ENCODE measurements at places on chromosomes 16 and 17. TPM values are rescaled to one million over a fixed set of nuclear protein-coding genes. Genes with fewer than 3 reads are reported as not detected.

DNA sequence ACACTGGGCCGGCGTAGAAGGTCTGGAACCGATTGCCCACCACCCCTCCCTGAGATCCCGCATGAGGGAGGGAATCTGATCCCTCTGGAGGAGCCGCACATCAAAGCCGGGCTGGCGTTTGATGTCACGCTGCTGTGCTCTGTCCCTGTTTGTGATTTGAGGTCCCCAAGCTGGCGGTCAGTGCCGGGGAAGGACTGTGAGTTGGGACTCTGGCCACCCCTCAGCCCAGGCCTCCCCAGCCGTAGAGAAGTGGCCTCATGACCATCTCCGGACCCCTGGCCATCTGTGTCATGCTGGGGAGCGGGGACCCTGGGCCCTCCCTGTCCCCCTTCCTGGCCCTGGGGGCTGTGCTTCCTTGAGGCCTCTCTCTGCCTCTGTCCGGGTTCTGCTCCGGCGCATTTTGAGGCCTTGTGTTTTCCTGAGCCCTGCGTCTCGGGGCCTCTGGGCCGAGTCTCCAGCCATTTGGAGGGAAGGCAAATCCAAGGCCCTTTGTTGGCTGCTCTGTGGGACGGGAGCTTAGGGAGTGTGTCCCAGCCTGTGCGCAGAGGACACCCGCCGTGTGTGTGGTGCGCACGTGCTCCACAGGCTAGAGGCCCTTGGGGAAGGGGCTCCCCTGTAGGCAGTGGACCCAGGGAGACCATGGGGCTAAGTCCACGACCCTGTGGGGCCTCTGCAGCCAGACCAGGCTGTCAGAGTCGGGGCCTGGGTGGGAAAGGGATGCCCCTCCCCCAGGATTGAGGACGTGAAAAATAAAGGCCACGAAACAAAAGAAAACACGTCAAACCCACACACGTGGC lies 15.1 kb downstream of the ASPSCR1 start:
- DNase-seq, result no peak

DNA sequence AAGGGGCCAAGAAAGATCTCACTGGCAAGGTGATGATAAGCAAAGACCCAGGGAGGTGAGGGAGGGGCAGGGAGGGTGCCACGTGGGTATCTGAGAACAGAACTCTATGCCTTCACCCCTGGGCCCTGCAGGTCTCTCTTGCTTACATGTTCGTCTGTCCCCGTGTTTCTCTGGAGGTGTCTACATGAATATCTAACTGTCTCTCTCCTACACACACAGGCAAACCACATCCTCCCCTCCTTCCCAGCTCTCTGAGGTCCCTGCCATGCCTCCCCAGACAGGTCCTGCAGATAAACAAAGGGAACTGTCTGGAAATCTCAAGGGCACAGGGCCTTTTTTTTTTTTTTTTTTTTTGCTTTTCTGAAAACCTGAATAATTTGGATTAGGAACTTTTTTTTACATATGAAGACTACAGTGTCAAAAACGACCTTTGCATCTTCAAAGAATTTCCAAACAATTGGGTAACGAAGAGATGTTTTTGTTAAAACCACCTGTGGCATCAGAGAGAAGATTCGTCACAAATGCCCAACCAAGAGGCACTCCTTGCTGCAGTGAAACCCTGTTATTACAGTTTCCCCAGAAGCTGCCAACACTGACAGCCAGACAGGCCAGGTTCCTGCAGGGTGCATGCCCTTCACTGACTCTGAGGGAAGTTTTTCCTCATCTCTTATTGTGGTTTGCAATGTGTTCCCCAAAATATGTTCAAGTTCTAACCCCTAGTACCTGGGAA lies 17.8 kb downstream of the PLLP start:
- DNase-seq, result no peak

Gene PMFBP1
- total RNA-seq, result not detected

GRCh38 chr16:22093996-22094395 lies 1.7 kb downstream of the VWA3A start:
- no peak for DNase-seq

DNA sequence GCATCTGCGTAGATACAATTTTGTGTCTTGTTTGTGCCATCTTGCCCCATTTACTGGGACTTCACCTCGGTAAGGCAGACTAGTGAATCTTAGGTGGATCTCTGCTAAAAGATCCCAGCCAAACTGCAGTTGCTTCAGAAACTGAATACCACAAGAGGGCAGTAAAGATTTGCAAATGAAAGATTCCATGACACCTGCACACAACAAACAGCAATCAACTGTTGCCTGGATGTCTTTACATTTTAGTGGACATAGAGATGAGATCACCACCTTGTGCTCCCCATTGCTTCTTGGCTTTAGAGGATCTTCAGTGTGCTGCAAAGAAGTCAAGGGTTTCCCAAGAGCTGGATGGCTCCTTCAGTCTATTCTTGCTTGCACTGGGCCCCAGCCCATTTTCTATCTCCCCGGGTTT lies 119.2 kb upstream of the CACNG5 start:
- DNase-seq, result peak; percentile 86

Gene TMEM97
- total RNA-seq, result 27.4 TPM

Gene PRSS53
- total RNA-seq, result 2.0 TPM

DNA sequence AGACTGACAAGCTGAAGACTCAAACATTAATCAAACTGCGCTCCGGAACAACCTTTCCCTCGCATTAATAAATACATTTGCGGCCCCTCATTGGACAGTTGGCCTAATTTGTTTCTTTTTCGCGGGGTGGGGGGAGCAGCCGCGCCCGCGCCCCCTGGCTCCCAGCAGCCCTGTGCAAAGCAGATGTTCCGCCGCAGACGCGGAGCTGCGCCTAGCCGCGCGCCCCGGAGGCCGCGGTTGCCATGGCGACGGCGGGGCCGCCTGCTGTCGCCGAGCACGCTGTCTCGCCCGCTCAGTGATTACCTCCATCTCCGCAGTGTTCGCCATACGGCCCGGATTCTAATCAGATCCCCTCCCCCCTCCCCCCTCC lies 25.5 kb downstream of the COPZ2 start:
- peak; percentile 39 for DNase-seq

Gene HEATR9
- total RNA-seq, result not detected

- DNase-seq, result no peak
Measured at GRCh38 chr17:63171428-63172393, 205.7 kb downstream of the TANC2 start.

Gene GPR139
- not detected for total RNA-seq

GRCh38 chr17:50686494-50687199 lies 21.1 kb downstream of the ANKRD40 start:
- peak; percentile 62 for DNase-seq

Gene CES5A
- total RNA-seq, result not detected

- DNase-seq, result no peak
Measured at GRCh38 chr17:58432806-58433573, 15.7 kb upstream of the RNF43 start.

- peak; percentile 46 for DNase-seq
Measured at GRCh38 chr17:46841561-46842379, 9.6 kb upstream of the WNT9B start.

Gene TPSG1
- total RNA-seq, result not detected

GRCh38 chr17:56708670-56709410 lies 115.3 kb downstream of the NOG start:
- DNase-seq, result no peak

GRCh38 chr16:49574826-49575225 lies 201.2 kb downstream of the C16orf78 start:
- DNase-seq, result no peak

Gene C1QTNF8
- not detected for total RNA-seq

Gene FBXO47
- total RNA-seq, result not detected

GRCh38 chr17:50464736-50465135 lies 3.9 kb downstream of the CHAD start:
- no peak for DNase-seq

Gene KRT32
- not detected for total RNA-seq

GRCh38 chr16:47359478-47359877 lies 101.4 kb downstream of the ITFG1 start:
- peak; percentile 28 for DNase-seq

DNA sequence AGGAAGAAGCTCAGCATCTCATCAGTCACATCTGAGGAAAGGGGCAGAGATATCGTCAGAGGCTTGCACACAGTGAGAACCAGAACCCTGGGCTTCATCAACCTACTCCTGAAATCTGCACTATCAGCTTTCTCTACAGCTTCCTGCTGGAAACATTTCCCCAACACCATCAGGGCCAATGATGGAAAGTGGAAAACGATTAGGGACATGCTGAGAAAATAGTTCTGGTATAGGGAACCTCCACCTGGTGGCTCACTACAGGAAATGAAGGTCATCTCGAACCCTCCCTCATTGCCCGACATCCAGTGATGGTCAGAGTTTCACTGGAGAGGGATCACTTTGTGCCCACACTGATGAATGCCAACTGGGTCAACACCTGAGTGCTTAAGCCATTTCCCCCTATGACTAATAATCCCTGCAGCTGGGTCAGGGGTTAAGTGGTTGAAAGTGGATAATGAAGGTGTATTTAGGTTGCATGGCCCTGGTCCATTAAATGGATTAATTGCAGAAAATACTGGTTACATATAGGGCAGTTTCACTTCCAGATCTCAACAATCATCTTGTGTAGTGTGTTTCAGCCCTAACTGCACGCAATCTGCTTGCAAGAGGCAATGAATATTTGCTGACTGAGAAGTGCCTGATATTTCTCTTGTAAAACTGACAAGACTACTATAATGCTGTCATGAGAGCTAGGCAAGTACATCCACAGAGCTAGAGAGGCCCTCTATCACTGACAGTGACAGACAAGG lies 43.1 kb upstream of the GSG1L start:
- DNase-seq, result no peak

DNA sequence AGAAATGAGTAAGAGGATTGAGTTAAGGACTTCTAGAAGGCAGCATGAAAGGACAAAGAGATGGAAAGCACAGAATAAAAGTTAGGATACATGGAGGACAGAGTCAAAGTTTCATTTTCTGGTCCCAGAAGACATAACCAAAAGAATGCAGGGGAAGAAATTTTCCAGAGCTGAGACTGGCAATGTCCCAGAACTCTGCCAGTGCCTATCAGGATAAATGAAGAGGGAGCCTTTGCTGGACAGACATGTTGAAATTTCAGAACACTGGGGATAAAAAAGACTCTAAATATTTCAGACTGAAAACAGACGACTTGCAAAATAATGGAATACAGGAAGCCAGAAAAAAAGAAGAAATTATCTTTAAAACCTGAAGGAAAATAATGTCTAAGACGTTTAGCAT lies 55.7 kb downstream of the NT5M start:
- DNase-seq, result no peak

DNA sequence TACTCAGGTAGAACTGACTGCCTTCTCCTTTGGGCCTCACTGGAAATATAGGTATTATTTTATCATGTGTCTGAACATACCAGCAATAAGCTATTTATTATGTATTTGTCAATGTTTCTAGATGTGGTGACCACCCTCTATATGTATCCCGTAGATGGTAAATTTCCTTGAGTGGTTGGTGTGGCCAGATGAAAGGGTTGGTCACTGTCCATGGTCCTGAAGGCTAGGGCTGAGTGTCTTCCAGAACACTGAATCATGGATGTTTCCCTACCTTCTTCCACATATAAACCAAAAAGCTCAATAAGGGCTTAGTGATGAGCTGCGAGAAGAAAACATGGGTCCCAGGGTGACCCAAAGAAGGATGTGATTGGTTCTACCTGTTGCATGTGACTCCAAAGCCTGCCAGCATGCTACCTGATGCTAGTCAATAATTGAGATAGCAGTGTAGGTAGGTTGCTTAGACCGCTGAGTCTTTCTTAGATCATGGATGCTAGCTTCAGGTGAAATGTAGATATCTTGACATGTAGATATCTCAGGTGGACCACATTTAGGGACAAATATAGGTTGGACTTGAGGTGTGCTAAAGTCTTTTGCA lies 150.3 kb downstream of the ASIC2 start:
- peak; percentile 32 for DNase-seq

Gene RTN4RL1
- total RNA-seq, result 0.60 TPM

Gene PTGES3L
- not detected for total RNA-seq

DNA sequence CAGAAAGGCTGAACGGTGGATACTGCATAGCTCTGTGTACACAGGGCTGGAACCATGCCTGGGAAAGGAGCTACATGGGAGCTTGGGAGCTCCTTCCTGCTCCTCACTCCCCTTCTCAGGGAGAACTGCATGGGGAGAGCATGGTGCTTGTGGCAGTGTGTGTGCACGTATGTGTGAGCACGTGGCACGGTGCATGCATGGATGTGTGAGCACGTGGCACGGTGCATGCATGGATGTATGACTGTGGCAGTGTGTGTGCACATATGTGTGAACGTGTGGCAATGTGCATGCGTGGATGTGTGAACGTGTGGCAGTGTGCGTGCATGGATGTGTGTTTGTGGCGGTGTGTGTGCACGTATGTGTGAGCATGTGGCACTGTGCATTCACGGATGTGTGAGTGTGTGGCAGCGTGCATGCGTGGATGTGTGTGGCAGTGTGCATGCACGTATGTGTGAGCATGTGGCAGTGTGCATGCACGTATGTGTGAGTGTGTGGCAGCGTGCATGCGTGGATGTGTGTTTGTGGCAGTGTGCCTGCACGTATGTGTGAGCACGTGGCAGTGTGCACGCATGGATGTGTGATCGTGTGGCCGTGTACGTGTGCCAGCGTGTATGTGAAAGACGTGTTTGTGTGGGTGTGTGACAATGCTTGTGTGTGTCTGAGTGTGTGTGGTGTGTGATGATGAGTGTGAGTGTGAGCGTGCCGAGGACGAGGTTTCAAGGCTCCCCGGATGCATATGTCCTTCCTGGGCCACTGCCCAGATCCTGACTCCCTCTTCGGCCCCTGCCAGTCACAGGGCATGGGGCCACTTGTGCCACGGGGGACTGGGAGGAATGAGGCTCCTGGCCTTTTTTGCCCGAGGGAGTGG lies 52.4 kb upstream of the JPH3 start:
- DNase-seq, result no peak

Gene ITGAD
- not detected for total RNA-seq

Gene MPO
- total RNA-seq, result not detected

DNA sequence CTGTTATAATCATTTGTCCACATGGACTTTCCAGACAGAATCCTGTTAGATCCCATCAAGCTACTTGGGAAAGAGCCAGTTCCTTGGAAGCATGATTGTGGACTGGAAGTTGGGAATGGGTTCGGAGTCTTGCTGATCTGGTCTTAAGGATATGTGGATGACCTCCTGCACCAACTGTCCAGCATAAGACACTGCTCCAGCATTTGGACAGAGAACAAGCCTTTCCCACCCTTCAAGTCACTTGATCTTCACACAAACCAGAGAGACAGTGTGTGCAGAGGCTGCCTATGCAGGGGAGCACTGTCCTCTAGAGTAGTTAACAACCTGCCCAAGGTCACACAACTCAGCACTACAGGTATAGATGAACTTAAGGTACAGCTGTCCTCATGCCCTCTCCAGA lies 5.8 kb upstream of the MT1B start:
- DNase-seq, result no peak

GRCh38 chr17:13642188-13642587 lies 40.5 kb upstream of the HS3ST3A1 start:
- no peak for DNase-seq

DNA sequence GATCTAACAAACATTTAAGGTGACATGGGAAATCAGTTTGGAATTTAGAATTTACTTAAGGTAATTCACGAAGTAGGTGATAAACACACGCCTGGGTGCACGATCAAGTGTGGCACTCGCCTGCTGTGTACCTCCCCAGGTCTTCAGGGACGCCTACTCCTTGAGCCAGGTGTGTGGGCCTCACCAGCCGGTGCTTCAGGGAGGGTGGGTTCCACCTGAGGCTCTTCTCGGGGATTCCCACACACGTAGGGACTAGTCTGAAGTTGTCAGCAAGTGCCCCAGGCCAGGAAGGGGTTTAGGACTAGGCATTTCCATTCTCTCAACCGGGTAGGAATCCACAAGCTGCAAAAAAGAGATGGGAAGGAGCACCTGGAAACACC lies 9.8 kb upstream of the NAT9 start:
- no peak for DNase-seq

Gene MFSD11
- total RNA-seq, result 29.5 TPM

Measured in dermis blood vessel endothelial cell (primary cell).